ENCODE measurements at places on chromosomes 6 and 20.

- DNase-seq: no peak
These were observed 176.5 kb upstream of the GJE1 start for GRCh38 chr6:141956046-141956761.

DNA sequence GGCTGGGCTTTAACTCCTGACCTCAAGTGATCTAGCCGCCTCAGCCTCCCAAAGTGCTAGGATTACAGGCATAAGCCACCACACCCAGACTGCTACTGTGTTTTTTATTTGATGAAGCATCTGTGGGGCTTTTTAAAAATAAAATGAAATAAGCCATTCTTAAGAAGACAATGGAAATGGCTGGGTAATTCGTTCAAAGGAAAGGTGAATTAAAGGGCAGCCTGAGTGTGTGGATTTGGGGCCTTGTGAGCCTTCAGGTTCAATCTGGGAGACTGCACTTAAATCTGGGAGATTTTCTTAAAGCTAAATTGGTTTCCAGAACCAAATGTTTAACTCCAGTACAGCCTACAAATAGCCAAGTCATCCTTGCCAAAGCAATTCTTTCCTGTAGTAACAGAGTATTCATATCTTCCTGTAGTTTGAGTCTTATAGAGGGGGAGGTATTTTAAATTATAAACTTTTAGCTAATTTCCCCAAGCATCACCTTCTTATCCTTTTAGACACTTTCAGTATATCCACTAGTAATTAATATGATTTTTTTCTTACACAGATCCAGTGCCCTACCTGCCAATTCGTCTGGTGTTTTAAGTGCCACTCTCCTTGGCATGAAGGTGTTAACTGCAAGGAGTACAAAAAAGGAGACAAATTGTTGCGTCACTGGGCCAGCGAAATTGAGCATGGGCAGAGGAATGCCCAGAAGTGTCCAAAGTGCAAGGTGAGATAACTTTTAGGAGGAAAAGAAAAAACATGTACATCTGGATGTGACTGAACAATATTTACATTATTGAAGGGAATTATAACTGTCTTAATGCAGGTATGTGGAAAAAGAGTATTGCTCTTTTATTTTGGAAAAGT lies 95.4 kb downstream of the RNF217 start:
- DNase-seq: no peak

- no peak for DNase-seq
These were observed 41.4 kb downstream of the HLA-F start for GRCh38 chr6:29764422-29765196.

GRCh38 chr20:62368392-62368975 lies 1.4 kb upstream of the LAMA5 start:
- no peak for DNase-seq

DNA sequence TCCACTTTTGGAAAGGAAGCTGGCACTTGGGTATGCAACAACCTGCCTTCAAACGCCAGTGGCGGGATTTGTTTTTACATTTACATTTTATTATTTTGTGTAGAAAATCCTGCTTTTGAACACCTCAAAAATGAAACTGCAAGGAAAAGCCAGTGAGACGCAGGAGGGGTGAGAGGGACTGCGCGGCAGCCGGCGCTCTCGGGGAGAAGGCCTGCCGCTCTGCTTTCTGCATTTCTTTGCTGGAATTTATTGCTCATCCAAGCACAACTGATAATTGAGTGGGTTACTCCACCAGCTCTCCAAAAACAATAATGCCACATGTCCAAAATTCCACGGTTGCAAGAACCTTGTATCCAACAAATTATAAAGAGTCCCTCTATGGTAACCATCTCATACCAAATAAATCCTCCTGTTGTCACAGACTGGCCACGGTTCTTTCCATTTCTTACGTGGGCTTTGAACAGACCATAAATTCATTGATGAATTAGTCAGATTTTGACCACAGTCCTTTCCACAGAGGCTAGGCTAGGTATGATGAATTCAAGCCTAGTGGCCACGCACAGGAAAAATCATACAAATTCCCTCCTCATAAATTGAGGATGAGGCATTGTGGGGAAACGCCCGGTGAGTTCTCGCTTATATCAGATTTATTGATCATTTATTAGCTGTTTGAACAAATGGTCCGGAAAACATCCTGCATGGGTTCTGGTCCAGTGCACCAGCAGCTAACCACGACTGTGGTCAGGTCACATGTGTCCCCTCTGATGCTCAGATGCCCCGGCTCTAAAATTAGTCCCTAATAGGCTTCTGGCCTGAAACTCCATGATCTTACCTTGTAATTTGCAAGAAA lies 31.6 kb upstream of the FOXC1 start:
- DNase-seq: no peak

Measured in stimulated activated CD8-positive, alpha-beta memory T cell treated with anti-CD3 and anti-CD28 coated beads, Interleukin-12 subunit alpha, Interleukin-12 subunit beta, amount 100 ng/mL, for 4 hours (primary cell).